Esophagus muscularis mucosa (tissue), 4 donors: ENCODE measurements at places on chromosomes 4 and X. TPM values are rescaled to one million over a fixed set of nuclear protein-coding genes. Genes with fewer than 3 reads are reported as not detected.

DNA sequence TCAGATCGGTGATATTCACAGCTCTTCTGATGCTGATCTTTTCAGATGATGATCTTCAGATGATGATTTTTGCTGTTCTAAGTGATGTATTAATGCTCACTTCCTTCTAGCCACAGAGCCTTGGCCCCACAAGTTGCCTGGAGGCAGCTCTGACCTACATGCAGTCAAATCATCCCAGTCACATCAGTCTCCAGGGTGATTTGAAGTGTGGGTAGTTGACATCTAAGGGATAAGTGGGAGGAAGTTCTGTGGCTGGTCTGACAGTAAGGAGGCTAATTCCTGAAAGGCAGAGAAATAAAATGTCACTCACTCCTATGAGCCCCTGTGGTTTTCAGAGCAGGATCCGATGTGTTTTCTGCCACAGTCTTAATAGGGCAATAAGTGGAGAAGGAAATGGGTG, 79.8 kb upstream of the RPL34 start:
- DNase-seq, result no peak

- DNase-seq, result no peak
These were observed 12.8 kb upstream of the FOXO4 start for GRCh38 chrX:71082822-71083221.

DNA sequence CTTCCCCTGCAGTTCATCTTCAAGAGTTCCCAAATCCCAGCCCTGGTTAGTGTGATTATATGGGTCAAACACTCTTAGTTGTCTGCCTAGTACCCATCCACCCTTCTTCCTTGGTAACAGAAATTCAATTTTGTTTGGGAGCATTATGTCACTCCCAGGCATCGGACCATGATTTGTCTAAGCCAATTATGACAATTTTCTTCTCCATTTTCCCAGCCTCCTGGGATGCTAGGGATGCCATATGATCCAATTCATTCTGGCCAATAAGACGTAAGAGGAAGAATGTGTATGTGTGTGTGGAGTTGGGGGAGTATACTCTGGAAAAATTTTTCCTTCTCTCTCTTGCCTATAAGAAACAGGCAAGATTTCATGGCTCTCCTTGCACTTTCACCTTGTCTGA, 465.9 kb downstream of the MID1IP1 start:
- no peak for DNase-seq

GRCh38 chrX:123685232-123685631, 47.6 kb downstream of the THOC2 start:
- DNase-seq, result no peak

DNA sequence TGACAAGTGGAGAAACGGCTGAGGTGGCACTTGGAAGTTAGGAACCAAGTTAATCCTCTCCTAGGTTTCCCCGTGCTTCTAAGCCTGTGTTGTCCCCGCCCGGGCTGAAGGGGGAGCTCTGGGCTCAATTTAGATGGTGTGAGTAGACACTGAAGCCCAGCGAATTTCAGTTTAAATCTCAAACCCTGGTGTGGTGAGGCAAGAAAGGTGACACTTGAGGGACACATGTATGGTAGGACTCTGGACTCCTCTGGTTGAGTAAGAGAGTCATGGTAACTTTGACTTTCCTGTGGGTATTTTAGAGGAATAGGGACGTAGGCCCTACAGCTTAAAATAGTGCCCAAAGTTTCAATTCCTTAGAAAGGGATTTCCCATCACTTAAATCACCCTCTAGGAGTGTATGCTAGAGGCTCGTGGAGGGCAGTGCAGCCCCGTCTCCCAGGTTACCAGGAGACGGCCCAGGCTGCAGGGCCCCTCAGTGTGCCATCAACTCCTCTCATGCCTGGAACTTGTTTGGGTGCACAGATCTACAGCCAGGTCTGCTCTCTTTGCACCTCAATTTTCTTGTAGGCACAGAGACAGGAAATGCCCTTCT, 24.0 kb downstream of the HAND2 start:
- peak; percentile 92 for DNase-seq

The CENPI gene
- total RNA-seq, result 1.4 TPM

The ELOVL6 gene
- 2.1 TPM for total RNA-seq
